ENCODE measurements at places on chromosomes 4 and X.

DNA sequence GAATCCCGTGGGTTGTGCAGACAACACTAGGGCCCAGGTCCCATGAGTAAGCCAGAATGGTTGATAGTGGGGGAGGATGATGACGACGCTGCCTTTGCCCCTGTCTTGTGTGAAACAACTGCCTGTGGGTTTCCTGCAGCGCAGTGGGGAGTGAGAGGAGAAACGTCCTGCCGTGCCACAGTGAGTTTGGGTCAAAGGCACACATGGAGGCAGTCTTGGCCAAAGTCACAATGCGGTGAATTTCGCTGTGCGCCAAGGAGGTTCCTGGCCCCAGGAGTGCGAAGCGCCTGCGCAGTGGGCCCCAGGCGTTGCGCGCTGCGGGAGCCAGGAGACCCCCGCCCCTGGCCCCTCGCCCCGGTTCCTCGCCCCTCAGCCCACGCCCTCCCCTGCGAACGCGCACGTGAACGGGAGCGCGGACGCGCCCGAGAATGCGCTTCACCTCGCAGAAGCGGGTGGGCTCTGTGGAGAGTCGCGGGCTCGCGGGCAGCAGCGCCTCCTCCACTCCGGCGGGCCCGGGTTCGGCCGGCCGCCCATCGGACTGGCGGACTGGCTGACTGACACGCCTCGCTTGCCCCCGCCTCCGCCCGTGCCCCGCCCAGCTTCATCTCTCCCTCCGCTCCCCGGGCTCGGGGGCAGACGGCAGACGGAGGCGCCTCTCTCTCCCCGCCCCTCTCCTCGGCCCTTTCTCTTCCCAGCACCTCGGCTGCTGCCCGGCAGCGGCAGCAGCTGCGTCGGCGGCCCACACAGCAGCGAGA, at the start of gene NUDT10:
Gene NUDT10, plus strand, starts transcription at position 635 of the 755 bp plus-strand sequence. CDS start 144 bp downstream, outside the sequence.
- DNase-seq: no peak

DNA sequence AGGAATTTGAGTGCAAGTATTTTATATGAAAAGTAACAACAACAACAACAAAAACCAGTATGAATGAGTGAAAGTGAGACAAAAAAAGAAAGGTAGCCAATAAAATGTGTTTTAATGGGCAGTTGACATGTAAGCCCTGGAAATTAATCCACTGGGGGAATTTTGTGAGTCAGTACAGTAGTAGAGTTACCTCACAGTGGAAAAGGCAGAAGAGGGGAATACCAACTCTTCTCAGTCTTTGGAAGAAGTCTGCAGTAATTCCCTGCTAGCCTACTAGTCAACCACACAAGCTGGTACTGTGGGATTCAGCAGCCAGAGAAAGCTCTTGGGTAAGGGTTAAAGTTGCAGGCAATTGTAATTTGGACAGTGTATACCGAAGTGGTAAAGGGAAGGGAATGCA, 76.3 kb upstream of the IL15 start:
- DNase-seq: no peak

GRCh38 chr4:145216535-145216934, 36.1 kb upstream of the OTUD4 start:
- DNase-seq: no peak

DNA sequence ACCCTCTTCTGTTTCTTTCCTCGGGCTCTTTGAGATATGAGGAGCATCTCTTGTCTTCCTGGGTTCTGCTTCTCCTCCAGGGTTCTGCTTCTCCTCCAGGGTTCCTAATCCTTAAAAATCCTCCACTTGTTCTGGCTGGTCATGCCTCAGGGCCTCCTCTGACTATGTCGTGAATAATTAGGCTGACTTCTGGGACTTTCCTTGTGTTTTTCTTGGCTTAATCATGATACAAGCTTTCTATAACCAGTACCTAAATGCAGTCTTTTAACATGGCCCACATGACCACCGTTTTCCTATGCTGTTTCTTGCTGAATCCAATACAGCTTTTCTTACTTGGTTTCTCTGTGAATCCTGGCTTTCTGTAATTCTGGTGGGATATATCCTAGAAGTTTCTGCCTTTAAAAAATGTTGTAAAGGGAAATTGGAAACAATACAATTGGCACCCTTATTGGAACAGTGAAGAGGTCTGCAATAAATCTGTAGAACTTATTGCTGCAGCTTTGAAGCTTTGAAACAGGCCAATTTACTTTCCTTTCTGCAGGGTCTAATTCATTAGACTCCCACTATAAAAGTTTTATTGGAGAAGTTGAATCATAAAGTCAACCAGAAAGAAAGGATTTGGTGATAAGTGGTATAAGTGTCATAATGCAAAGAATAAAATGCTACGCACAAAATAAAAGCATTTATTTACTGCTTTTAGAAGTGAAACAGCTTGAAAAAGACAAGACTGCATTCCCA, 213.1 kb downstream of the UGT8 start:
- DNase-seq: no peak

DNA sequence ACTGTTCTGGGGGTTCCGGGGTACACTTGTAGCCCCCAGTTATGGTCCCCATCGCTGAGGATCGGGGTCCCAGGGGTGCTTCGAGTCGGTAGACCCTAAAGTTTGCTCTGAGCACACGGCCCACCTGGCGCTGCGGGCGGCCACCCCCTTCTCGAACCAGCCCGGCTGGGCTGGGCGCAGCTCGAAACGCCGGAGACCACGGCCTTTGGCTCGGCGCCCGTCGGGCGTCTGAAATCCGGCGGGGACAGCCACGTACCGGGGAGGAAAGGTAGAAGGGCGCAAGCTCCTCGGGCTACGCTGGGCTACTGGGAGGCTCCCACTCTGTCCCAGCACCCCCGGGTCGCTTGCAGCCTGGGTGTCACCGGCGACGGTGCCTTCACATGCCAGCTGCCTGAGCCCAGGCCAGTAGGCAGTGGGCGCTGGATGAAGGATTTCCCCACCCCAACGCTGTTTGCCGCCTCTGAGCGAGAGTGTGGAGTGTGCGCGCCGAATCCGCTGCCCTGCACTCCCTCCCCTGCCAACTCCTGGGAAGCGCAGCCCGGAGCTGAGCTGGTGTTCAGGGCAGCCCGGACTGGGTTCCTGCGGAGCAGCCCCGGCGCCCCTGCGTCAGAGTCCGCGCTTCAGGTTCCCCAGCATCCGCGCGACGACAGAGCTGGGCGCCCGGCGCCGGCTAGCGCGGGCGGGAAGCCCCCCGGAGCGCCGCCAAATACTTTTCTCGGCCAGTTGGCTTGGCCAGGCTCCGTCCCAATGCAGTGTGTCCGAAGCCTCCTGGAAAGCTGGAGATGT, 637 bp downstream of the MAMLD1 start:
- no peak for DNase-seq

DNA sequence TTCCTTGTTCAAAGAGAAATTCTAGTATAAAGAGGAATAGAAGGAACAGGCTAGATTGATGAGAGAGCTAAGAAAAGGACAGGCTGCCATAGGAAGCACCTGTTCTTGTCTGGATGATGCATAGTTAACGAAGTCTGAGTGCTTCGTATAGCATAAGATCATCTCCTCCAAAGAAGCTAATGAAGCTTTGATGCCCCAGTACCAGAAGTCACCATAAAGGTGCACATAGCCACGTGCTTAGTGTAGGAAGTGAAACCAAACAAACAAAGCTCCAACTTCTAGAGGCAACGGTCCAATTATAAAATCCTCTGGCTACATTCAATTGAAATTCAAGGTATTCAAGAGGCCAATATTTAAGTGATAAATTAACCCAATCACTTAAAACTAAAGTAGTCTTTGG, 31.0 kb downstream of the AFAP1 start:
- no peak for DNase-seq

DNA sequence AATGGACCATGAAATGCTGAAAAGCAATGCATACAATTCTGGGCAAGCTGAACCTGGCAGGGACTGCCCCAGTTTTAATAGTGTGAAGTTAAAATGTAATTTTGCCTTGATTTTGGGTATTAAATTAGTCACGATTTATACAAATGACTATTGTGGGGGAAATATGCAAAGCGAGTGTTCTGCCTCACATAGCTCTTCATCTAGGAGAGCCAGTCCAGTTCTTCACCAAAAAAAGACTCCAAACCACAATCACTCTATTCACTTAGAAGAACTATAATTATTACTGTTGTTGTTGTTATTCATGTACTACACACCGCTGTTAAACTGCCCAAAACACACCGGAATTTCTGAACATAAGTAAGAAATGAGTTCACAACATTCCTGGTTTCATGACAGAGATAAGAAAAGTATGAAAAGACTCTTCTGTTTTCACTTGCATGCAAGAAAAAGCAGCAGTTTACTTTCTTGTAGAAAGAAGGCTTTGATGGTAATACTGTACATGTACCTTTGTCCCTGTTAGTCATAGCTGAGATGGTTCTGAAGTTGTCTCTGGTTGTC, 101.9 kb downstream of the QRFPR start:
- no peak for DNase-seq

DNA sequence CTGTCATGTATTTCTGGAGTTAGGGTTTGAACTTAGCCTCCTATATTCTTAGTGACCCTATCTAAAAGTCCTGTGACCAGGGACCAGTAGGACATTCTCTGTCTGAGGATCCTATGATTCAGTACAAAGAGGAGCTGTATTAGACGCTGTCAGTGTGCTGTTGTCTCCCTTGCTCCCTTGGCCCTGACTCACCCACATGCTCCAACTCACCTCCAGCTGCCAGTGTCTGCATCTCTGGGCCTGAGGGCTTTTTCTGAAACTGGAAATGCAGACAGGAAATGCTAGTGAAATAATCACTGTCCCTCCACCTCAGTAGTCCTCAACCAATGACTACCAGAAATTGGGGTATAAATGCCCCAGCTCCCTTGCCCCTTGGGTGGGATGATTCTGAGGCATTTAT, 535.3 kb upstream of the RPS6KA3 start:
- no peak for DNase-seq

DNA sequence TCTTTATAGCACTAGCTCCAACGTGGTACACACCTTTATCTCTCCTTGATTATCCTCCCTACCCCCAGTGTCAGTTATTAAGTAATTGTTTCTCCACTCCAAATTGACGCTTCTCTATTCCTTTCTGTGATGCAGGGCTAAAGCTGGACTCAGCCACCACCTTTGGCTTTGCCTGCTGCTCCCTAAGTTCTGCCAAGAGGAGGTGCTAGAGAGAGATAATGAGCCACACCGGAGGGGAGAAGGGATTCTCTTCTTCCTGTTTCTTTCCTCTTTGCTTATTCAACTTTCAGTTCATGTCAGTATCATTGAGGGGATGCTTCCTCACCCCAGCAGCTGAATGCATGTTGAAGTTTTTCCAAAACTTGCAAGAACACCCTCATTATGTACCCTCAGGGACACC, 176.5 kb downstream of the GBA3 start:
- no peak for DNase-seq

GRCh38 chr4:136583567-136583966, 948.7 kb downstream of the PCDH18 start:
- no peak for DNase-seq

DNA sequence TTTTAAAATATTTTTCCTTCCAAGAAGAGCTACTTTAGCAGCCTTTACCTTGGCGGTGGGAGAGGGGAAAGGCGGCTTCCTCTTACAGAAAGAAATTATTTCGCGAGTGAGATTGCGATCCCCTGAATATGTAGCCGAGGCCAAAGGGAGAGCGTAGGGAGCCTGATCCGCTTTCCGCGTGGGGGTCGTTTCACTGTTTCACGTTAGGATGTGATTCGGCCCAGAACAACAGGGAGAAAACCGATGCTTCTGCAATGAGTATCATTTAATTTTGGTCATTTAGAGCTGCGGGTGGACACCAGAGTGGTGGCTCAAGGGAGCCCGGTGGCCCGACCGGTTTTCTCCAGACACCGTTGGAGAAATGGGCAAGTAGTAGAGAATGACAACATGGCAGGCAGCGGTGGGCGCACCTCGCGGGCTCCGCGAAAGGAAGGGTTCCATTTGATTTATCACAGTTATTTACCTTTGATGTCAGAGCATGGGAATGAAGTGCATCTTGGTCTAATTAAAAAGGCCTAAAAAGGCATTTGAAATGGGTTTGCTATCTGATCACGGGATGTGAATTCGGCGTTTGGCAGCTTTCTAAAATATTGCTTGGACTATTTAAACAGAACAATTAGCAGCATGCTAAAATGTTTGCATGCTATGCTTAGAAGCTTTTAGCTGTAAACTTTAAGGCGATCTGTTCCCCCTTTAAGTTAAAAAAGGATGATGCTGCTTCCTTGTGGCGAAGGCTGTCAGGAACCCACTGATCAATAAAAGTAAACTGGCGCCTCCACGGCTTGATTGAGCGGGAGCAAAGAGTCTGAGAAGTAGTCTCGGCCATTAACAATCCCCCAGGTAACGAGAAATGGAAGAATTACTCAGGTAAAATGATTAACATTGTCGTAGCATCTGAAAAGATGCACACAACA, 2.0 kb upstream of the PCDH19 start:
- no peak for DNase-seq

DNA sequence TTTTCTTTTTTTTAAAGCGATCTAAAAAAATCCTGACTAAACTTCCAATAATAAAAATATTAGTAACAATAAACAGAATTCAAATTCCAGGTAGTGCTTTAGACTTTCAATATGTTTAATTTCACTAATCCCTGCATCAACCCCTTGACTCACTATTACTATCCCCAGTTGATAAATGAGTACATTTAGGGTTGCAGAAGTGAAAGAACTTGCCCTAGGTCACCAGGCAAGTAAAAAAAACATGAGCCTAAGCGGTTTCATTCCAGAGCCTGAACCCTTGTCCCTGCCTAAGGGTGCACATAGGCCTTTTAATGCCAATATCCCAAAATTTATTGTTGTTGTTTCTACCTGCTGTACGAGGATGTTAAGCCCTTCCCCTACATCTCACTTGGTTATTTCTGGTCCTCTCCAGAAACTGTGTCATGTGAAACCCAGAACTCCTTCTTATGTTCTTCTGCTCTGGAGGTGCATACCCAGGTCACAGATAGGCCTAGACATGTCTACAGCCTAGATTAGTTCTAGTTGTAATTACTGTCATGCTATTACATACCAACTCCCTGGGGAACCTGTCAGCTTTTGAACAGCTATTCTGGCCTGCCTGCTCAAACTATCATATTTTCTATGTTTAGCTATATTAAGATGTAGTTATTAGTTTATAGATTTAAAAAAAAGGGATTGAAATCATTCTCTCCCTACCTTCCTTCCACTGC, 244.5 kb upstream of the PITX2 start:
- DNase-seq: no peak

- no peak for DNase-seq
Observed at GRCh38 chr4:113675731-113676697, 85.5 kb downstream of the CAMK2D start.

DNA sequence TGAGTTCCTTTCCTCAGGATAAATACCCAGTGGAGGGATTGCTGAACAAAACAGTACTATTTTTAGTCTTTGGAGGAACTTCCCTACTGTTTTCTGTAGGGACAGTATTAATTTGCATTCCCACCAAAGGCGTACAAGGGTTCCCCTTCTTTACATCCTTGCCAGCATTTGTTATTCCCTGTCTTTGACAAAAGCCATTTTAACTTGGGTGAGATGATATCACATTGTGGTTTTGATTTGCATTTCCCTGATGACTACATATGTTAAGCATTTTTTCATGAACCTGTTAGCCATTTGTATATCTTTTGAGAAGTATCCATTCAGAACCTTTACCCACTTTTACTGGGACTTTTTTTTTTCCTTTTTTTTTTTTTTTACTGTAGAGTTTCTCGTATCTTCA, 126.2 kb upstream of the ANXA10 start:
- DNase-seq: no peak

Data from stimulated activated CD8-positive, alpha-beta memory T cell treated with anti-CD3 and anti-CD28 coated beads, Interleukin-4, amount 100 ng/mL, for 1 hour (primary cell).